HT-29 (cell line): ENCODE measurements at places on chromosomes 2 and 18. TPM values are rescaled to one million over a fixed set of nuclear protein-coding genes. Genes with fewer than 3 reads are reported as not detected.

DNA sequence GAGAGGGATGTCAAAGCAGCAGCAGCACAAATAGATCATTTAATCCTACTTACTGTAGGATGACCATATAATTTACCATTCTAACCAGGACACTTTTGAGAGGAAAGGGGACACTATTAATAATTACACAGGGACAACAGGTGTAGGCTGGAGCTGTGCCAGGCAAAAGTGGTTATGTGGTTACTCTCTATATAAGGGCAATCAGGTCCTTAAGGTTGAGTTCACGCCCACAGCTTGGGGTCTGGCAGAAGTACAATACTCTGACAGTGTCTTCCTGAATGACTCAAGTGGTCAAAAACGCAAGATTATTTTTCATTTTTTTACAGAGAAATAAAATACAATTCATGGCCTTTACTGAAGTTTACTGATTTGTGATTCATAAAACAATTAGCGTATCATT is 2.8 kb downstream of the PREPL start:
- DNase-seq, result peak; percentile 94

DNA sequence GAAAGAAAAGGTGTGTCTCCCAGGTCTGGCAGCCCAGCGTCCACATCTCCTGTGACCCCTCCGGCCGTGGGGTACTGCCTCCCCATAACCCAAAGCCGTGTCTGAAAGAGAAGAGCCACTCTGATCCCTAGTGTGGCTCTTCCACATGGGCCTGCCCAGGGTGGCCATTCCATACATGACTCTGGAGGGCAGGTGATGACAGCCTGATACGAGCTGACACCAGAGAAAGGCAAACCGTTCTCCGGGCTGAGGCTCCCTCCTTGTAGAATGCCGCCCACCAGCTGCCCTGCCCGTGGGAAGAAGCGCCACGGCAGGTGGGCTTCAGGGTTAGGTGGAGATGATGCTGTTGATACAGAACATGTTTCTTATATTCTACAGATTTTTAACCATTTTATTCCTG is 451.6 kb upstream of the SALL3 start:
- DNase-seq, result no peak

TUBB8B gene
- not detected in 2 replicates for total RNA-seq

- no peak for DNase-seq
Observed at GRCh38 chr18:74377776-74378175, 62.1 kb downstream of the C18orf63 start.

SERPINB13 gene
- not detected in 2 replicates for total RNA-seq

RNF125 gene
- total RNA-seq, result 1.7 and 2.1 TPM in 2 replicates

GRCh38 chr2:210540471-210540870 is 15.9 kb upstream of the CPS1 start:
- no peak for DNase-seq
